ENCODE measurements at places on chromosomes 1 and 21. TPM values are rescaled to one million over a fixed set of nuclear protein-coding genes. Genes with fewer than 3 reads are reported as not detected.

AK4 gene
- 51.9 TPM for total RNA-seq

RGS13 gene
- total RNA-seq = 0.62 TPM

CSF1 gene
- total RNA-seq = 26.1 TPM

PCP4L1 gene
- 66.5 TPM for total RNA-seq

ANGPTL3 gene
- not detected for total RNA-seq

DNA sequence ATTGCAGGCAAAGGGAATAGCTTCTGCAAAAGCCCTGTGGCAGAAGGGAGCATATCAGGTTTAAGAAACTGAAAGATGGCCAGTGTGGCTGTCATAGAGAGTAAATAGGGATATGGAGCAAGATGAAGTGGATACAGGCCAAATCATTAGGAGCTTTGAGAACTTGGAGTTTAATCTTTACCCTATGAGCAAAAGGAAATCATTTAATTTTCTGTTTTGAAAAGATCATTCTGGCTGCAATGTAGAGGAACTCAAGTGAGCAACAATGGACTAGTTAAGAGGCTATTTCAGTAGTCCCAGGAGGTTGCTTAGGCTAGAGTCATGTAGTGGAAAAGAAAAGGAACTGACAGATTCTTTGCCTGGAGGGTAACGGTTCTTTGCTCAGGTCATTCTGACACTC lies 47.2 kb downstream of the RAP1A start:
- DNase-seq = no peak

DNA sequence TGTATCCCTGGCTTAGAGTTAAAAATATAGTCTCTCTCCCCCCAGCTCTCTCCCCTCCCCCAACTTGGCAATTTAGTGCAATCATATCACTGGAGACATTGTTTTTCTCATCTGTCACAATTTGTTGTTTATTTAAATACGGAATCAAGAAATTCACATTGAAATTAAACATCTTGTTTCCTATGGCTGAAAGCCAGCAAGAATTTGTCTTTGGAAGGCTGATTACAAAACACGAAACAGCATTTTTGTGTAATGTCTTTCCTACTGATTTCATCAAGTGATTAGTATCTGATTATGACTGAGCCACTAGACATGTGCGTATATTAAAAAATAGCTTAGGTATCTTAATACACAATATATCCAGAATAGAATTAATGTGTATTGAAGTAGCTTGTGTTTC lies 119.7 kb downstream of the LYPLAL1 start:
- DNase-seq = no peak

DNA sequence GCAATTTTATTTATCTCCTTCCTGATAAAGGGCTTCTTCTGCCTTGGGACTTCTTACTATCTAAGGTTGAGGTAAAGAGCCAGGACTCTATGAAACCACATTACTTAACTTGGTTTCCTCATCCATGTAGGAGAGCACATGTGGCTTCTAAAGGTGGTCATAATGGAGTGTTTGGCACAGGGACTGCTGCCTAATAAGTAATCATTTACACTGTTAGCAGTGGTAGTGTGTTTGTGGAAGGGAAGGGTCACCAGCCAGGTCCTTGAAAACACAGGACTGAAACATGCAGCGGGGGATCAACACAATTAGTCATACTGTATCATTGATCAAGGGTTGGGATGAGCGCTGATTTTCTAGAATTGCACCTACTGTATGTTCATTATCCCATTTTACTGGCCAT lies 59.6 kb downstream of the UCK2 start:
- DNase-seq = no peak

DNA sequence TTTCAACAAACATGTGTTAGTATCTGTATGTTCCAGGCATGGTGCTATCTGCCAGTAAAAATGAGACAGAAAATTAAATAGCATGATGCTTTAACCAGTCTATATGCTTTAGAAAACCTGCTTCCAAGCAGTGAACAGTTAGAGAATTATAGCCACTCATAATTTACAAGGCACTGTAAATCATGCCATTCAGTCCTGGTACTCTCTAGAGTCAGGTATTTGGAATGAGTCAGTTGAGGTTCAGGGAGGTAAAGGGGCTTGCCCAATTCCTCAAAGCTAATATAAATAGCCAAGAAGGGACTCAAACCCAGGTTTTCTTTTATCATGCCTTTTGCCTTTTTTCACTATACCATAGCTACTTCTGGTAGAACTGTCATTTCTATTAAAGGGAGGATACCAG lies 184.4 kb downstream of the NFIA start:
- DNase-seq = no peak

DNA sequence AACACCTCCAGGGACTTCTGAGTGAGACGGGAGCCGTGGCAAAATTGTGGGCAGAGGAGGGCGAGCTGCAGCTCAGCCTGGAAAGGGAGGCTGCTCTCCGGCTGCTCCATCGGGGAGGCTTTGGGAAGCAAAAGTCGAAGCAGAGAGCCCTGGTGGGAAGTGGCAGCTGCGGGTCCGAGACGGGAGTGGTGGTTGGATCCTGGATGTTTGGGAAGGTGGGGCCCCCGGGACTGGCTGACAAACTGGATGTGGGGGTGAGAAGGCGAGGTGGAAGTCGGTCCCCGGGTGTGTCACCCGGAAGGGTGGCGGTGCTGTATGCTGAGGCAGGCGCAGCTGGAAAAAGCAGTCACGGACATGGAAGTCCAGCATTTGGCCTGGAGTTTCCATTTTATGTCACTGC lies 52.1 kb downstream of the KCNAB2 start:
- DNase-seq = no peak

GRCh38 chr1:173454966-173455524 lies 22.1 kb upstream of the PRDX6 start:
- no peak for DNase-seq

- no peak for DNase-seq
These were observed 3.3 kb downstream of the EPHA2 start for GRCh38 chr1:16152481-16153087.

- no peak for DNase-seq
These were observed 114.1 kb downstream of the LHX4 start for GRCh38 chr1:180343921-180344769.

- no peak for DNase-seq
These were observed 81.7 kb upstream of the ATP1B1 start for GRCh38 chr1:169024800-169025271.

GRCh38 chr1:215005078-215005477 lies 77.5 kb upstream of the KCNK2 start:
- DNase-seq = no peak

- no peak for DNase-seq
These were observed 38.9 kb downstream of the MORN1 start for GRCh38 chr1:2352341-2352896.

GRCh38 chr1:206766251-206766856 lies 4.2 kb upstream of the IL19 start:
- DNase-seq = peak; percentile 63

- no peak for DNase-seq
These were observed 67.1 kb downstream of the ZNF281 start for GRCh38 chr1:200342511-200343311.

DNA sequence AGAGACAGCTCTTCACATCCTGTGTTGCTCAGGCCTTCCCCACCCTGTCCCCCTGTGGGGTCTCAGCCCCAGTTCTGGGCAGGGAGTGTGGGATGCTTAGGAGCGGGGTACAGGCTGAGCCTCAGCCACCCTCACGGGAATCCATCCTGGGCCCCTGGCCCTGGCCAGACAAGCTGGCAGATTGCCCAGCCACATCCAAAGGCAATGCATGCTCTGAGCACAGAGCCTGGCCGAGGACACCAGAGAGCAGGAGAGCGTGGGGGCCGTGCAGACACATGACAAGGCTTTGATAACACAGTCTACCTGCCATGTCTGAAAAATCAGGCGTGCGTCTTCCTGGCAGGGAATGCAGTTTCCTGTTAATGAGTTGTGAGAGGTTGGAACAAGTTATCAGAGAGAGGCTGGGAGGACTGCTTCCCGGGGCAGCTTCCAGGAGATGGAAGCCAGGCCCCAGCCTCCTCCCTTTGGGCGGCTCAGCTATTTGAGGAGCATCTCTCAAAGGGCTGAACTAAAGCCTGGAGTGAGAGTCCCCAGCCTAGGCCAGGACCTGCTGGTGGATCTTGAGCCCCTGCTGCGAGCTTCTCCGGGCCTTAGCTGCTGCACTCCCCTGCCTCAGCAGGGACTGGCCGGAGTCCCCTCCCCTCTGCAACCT lies 72.2 kb upstream of the SELENON start:
- peak; percentile 61 for DNase-seq

All from ureter (tissue), 1 donor.